ENCODE measurements at places on chromosomes 2 and 18.

DNA sequence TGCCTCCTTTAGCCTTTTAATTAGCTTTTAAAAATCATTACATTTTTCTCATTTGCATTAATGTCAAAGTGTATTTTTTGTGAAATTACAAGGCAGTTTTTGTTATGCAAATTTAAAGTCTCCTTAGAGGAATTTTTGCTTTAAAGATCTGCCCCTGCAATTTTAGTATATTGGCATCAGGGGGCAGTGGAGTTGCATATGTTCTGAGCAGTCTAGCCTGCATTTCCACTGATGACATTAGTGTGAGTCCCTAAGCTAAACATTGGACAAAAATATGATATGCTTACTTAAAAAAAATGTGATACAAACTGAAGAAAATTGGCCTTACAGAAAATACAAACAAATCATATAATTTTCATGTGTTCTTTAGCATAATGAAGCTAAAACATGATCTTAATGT lies 426.5 kb downstream of the SLC4A3 start:
- DNase-seq: no peak

- DNase-seq: no peak
Measured at GRCh38 chr2:95317123-95317500, 20.0 kb downstream of the KCNIP3 start.

DNA sequence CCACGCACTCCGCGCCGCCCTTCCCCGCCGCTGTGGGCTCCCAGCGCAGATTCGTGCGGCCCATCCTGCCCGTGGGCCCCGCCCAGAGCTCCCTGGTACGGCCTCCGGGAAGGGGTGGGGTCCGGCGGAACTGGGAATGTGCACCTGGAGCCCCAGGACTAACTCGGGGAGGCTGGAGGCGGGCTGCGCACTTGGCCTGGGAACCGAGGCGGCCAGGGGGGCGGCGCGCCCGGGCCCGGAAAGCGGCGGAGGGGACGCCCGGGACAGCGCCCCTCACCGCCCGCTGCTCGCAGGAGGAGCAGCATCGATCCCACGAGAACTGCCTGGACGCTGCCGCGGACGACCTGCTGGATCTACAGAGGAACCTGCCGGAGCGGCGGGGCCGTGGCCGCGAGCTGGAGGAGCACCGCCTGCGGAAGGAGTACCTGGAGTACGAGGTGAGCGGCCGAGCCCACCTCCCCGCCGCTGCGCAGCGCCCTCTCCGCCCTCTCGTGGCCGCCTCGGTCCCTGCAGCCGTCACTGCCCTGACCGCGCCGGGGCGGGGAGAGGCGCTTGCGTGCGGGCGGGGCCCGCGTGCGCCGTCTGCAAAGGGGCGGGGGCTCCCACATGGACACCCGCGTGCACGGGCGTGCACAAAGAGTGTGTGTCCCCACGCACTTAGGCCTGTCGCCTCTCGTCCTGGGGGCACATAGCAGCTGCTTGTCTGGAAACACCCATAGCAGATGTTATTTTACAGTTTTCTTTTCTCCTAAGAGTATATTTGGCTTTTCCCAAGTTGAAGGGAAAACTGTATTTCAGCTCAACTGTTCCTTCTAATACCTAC lies 25.2 kb downstream of the PSD4 start:
- peak; percentile 54 for DNase-seq

GRCh38 chr2:86003967-86004366 lies 101.7 kb downstream of the POLR1A start:
- DNase-seq: no peak

DNA sequence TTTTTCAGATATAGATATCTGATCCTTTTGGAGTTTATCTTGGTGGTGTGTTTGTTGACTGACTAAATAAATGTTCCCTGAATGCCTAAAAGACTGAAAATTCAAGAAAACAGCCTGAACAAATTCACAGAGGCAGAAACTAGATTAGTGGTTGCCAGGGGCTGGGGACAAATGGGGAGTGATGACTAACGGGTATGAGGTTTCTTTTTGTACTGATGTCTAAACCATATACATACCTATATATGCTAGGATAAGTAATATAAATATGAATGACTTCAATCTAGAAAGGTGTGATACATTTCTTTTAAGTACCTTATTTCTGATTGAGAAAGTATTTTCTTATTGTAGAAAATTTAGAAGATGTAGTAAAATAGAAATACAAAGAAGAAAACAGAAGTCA lies 176.9 kb upstream of the PGAP1 start:
- DNase-seq: no peak

DNA sequence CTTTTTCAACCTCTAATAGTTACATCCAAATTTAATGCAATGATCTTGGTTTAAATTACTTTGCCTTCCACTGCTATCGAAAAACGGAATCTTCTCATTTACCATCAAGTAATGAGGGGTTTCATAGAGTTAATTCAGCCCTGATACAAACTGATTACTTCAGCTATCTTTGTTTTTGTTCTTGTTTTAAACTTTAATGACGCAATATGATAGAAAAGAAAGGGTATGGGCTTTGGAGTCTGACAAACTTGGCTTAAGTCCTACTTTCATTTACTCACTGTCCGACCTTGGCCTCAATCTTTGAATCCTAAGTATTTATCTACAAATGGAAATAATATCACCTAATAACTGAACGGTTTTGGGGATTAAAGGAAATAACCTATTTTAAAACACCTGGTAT lies 16.1 kb downstream of the ADAM17 start:
- DNase-seq: no peak

DNA sequence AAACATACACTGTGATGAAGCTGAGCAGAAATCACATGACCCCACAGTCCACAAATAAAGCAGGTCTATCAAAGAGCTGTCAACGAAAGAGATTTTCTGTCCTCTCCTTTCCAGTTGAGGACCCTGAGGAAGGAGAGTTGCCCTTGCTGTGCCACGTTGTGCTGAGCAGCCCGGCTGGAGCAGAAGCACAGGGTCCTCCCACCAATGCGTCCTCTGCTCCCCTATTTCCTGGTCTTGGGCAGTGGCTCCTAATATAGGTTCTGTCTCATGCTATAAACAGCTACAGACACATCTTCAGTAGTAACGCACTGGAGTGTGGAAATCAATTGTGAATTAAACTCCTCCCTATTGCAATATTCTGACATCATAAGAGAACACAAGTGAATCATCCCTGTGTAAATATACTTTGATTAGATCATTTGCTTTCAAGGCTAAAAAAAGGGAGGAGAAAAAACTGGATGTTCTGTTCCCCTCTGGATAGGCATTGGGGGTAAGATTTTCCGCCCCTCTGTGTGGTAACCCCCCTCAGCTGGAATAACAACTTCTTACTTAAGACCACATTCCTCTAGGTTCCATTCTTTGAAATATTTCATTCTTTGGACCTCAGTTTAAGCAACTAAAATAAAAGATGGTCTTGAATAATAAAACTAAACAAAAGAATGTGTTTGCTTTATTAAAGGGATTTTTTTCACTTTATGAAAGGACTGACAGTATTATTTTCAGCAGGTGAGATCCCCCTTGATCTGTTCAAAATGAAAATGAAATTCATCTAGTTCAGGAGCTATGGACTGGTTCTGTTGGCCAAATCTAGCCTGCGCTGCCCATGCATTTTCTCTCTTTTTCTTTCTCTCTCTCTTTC lies 8.3 kb upstream of the RHOB start:
- no peak for DNase-seq

DNA sequence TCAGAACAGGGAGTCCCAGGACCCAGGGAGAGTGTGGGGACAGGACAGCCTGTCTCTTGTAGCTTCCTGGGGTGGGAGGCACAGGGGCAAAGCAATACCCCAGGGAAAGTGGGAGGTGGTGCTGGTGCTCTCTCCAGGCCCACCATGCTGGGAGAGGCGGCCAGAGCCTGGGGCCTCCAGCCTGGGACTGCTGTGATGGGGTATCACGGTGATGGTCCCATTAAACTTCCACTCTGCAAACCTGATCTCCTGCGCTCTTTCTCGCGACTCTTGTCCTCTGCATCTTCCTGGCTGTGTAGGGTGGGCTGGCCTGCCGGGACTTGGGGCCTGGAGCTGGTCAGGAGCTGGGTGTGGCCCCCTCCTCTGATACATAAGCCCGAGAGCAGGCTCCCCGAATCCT lies 8.0 kb upstream of the CAPN10 start:
- no peak for DNase-seq

DNA sequence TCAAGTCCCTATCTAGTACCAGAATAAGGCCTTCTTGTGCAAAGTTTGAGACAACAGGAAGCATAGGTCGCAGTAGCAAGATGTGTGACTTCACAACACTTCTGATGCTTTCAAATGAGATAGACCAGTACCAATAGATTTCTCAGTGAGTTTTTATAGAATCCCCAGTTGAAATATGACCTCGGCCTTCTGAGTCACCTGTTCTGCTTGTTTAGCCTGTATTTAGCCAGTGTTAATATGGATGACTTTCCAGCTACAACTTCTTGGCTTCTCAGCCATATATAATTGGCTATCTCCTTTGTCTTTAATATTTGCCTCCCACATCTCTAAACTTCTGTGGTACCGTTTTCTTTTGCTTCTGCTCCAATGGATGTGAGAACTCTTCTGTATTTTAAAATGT lies 113.8 kb downstream of the KYNU start:
- DNase-seq: no peak
